ENCODE measurements at places on chromosomes 5 and 9.

- no peak for DNase-seq
These were observed 55.9 kb upstream of the HAPLN1 start for GRCh38 chr5:83776437-83777031.

DNA sequence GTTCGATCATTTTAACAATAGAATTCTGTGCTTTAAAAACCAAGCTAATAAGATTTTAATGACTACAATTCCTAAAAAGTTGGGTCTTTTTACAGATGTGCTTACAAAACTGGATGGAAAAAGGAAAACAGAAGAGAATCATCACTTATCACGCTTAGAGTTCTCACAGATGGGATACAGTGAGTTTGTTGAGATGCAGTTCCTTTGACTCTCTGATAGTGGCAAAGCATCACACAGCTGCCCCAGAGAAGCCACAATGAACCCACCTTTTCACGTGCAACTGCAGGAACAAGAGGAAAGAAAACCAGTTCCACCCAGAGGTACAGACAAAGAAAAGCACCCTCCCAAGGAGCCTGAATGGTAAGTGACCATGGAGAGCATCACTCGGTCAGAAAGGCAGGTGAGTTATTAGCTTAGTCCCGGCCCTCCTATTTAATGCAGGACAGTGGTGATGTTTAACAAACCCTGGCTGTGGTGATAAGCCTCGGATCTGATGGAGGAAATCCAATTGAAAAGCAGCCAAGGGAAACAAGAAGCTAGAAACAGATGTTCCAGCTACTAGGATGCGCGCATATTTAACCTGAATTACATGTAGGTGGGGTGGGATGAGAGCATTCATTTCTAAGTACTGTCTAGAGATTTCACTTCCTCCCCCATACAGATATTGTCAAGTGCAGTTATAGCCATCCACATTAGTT lies 167.7 kb downstream of the TARS1 start:
- no peak for DNase-seq

DNA sequence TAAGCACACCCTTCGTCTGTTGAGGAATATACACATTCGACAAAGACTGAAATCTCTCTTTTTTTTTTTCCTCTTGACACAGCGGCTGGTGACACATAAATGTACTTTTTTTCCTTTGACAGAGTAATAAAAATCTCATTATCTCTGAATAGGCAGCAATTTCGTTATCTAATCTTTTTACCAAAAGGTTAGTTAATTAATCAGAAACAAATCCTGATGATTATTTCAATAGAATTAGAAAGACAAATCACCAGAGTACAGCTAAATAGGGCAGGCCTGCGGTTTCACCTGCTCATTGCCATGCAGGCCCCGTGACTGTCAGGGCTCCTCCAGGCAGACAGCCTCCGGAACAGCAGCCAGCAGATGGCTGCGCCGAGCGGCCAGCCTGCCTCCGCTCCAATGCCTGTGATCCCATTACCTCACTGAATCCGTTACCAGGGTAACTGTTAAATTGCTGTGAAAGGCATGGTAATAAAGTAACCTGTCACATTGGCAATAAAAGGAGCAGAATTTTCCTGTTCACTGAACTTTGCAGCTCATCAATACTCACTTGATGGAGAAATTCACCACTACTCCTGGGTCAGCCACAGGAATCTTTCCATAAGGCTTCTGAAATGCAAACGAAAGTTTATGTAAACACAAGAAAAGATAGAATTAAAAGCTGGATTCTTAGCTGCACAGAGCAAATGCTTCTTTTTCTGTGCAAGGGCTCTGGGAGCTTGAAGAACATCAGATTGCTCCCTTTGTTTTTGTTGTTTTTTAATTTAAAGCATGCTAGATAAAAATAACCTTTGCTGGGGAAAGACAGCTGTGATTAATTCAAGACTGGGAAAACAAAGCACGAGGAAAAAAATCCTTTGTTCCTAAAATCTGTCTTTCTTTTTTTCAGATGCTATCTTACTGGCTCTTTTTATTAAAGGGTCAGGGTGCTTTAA lies 666.4 kb upstream of the ZNF608 start:
- DNase-seq = no peak

- no peak for DNase-seq
These were observed 59.8 kb upstream of the TBC1D9B start for GRCh38 chr5:179967489-179967888.

- DNase-seq = no peak
These were observed 4.0 kb upstream of the FCHO2 start for GRCh38 chr5:72951671-72952468.

- no peak for DNase-seq
These were observed 47.1 kb downstream of the MAT2B start for GRCh38 chr5:163552536-163552935.

DNA sequence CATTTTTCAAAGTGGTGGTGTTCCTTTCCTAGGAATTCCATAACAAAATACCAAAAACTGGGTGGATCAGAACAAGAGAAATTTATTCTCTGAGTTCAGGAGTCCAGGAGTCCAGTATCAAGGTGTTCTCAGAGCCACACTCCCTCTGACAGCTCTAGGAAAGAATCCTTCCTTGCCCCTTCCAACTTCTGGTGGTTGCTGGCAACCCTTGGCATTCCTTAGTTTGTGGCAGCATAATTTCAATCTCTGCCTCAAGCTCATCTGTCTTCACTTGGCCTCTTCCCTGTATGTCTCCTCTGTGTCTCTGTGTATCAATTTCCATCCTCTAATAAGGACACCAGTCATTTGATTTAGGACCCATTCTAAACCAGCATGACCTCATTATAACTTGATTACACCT lies 243.7 kb downstream of the MPDZ start:
- no peak for DNase-seq

DNA sequence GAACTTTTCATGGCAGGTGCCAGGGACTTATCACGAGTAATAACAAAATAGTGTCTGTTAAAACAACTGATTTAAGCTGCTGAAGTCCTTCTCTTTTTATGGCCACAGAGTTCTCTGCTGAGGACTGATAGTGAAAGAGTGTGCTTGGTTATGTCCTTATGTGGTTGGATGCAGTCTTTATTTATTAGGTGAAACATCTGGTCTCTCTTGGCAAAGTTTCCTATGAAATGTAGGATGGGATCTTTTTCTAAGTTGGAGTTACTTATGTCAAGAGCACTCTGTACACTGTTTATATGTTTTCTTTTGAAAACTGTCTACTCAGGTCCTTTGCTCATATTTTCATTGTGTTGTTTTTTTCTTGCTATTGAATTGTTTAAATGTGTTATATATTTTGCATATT lies 1816.1 kb upstream of the C9orf72 start:
- DNase-seq = no peak

DNA sequence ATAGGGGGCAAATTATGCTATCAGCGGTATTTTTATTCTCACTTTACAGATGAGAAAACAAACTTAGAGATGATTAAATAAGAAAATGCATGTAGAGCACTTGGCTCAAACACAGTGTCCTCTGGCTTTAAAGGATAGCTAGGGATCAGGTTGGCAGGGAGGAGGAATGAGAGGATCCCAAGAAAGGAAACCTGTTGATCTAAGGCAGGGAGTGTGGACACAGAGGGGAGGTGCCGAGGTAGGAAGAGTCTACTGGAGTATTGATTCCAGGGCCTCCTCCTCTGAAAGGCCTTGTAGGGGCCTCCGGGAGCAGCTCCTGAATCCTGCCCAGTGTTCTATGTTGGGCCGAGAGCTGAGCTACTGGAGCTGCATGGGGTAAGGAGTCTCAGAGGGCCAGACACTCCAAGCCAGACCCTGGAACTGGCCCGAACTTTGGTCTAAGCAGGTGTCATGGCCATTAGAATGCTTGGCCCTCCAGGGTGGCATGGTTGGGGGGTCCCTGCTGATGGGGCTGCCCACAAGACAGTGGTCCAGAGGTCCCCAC lies 30.4 kb upstream of the TCF7 start:
- DNase-seq = no peak

DNA sequence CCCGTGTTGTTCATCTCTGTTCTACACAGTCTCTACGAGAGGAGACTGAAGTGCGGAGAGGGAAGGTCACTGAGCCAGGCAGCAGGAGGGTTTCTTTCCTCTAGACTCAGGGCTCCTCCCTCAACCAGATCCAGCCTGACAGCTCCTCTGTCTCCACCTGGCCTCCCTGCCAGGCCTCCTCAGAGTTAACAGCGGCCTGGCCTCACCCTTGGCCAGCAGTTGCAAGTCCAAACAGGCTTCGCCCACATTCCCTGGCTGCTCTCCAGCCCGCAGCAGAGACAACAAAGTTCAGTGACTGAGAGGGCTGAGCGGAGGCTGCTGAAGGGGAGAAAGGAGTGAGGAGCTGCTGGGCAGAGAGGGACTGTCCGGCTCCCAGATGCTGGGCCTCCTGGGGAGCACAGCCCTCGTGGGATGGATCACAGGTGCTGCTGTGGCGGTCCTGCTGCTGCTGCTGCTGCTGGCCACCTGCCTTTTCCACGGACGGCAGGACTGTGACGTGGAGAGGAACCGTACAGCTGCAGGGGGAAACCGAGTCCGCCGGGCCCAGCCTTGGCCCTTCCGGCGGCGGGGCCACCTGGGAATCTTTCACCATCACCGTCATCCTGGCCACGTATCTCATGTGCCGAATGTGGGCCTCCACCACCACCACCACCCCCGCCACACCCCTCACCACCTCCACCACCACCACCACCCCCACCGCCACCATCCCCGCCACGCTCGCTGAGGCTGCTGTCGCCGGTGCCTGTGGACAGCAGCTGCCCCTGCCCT lies at the start of gene HRCT1:
HRCT1 (plus strand) TSS at position 291 of the 768 bp plus-strand sequence; CDS start at position 377, 86 bp downstream.
- DNase-seq = no peak

GRCh38 chr5:29016067-29016466 lies 1977.7 kb upstream of the CDH9 start:
- no peak for DNase-seq

DNA sequence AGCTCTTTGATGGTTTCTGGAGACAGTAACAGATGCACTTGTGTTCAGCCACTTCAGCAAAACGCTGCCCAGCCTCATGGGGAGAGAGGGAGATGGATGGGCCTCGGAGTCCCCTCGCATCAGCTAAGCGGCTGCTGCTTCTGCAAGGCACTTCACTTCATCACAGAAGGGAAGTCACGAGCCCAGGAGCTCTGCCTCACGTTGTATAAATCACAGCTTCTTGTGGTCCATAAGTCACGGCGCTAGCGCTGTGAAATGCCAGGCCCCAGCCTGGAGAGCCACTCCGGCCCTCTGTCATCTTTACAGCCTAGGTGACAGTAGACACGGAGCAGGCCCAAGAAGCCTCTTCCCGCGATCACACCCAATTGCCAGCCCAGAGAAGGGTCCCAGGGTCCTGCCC lies 23.4 kb downstream of the DBH start:
- no peak for DNase-seq

DNA sequence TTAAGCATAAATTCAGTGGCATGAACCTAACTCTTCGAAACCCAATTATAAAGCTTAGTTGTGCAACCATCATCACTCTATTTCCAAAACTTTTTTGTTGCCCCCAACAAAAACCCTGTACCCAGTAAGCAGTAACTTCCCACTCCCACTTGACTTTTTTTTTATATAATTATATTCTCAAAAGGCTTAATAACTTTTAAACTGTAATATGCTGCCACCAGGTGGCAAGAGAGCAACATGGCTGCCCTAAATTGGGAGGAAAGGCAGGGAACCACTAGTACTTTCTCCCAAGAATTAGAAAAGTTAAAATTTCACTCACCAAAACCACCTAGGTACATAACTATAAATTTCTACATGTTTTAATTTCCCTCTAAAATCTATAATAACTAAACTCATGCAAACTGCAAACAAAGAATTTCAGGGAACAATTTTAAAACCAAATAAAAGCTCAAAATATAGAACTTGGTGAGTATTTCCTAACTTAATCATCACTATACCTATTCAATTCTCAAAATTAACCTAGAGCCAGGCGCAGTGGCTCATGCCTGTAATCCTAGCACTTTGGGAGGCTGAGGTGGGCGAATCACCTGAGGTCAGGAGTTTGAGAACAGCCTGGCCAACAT lies 50.2 kb upstream of the RNF38 start:
- DNase-seq = no peak

DNA sequence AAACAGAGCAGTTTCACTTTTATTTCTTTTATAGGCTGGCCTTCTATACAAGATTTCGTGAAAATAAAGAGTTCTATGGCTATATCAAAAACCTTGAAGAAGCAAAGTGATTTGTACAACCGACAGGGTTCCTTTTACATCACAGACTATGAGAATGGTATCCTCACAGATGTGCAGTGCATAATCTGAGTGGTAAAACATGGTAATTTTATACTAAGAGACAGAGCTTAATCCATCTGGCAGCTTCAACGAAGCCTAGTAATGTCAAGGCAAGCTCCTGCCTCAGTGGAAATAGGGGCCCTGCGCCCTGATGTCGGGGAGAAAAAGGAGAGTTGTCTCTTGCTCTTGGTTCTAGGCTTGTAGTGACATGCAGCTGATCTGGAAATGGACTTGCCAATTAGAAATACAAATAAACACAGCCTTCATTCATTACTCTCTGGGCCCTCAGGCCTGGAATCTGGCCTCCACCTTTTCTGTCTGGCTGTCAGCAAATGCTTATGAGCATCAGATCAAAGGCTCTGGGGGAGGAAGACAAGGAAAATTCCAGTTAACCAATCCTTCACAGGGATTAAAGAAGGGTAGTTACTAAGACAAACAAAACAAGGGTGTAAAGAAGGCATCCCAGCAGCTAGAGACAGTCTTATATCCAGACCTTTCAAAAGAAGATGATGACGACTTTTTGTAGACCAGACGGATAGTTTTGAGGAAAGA lies 33.6 kb upstream of the TRIM32 start:
- no peak for DNase-seq

DNA sequence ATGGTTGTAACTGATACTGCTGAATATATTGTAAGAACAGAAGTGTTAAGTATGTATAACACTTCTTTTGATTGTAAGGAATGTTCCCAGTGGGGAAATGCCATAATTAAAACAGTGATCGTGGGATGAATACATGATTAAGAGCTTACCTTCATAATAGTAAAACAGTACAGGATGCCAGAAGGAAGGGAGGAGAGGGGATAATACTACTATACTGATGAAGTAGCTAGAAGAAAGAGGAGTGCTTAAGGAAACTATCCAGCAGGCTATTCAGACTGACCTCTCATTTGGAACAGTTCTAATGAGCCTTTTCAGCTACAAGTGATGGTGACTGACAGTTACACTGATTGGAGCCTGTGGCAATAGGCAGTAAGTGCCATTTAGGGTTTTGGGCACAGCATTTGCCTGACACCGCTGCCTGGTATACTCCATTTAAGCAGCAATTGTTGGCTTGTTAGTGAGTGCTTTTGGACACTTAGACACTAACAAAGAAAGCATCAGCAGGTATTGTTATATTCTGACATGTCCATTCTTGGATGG lies 33.8 kb upstream of the KDM4C start:
- DNase-seq = no peak

DNA sequence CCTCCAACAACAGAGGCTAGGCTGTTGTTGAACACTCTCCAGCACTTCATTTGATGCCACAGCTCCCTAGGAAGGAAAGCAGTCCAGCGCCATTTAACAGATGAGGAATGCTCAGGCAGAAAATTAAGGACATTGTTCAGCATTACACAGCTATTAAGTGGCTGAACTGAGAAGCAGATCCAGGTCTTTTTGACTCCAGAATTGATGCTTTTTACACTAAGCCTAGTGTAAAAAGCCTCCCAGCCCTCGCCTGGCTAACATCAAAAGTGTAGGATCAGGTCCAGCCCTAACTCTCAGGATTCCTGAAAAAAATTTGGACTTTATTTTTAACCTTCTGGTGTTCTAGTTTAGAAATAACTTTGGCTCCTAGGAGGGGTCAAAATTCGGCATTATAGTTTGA lies 106.4 kb upstream of the SMC5 start:
- DNase-seq = no peak
